ENCODE measurements at places on chromosomes 3 and 15.

- DNase-seq = peak; percentile 34
Measured at GRCh38 chr15:69265347-69265955, 33.3 kb upstream of the PAQR5 start.

DNA sequence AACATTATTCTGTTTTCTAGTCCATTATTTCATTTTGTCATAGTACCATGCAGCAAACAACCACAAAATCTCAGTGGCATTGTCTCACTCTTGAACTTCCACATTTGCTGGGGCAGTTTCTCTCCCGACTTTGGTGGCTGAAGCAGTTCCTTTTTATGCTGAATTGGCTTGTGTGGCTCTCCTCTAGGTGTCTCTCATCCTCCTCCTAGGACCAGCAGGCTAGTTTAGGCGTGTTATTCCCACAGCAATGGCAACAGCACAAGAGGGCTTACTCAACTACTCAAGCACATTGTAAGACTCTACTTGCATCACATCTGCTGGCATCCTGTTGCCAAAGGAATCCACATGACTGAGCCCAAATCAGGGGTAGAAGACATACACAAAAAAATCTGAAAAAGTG is 201.8 kb upstream of the KCNH8 start:
- DNase-seq = no peak

DNA sequence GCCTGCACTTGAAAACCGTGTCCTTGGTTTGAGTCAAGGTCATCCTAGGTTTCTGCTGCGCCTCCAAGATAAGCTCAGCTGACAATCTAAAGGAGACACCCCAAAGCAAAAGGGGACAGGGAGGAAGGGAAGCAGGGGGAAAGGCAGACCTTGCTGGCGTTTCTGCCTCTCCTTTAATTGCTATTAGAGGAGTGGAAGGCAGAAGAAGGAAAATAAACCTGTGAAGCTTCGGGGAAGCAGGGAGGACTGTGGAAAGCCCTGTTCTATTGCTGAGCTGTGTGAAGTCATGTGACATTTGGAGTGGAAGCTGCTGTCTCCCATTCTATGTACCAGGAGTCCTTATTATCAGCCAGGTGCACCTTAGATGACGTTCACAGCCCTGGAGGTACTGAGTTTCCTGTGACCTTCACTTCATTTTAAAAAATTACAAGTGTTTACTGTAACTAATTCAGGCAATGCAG is 21.5 kb upstream of the CHD2 start:
- DNase-seq = no peak

GRCh38 chr15:58839485-58839884 is 68.4 kb downstream of the MINDY2 start:
- DNase-seq = no peak

DNA sequence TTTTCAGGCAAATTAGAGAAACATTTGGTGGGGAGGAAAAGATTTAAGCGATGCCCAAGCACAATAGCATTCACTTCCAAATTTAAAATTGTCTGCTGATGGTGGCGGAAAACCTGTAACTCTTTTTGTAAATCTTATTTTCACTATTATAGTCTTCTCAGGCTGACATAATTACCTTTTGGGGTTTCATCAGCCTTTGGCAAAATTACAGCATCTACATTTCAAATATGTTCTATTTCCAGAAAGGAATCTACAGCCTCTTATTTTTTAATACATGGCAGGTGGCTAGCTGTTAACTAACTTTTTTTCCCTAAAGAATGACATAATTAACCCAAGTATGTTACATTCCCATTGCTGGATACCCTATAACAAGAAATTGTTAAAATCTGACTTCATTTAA is 391.5 kb upstream of the CCDC54 start:
- no peak for DNase-seq

DNA sequence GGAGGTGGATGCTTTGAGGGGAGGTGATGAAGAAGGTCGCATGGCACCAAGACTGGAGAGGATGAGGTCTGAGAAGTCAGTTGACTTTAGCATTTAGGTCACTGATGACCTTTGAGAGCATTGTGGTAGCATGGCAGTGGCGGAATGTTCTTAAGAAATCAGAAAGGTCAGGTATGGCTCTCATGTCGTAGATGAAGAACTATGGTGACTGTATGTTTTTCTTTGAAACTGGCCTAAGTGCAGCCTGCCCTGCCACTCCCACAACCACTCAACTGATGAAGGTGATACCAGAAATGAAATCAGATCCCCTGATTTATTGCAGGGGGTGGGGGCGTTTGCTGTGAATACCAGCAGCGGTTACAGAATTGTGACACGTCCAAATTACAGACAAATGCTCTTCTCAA is 102.6 kb downstream of the ITPR1 start:
- DNase-seq = no peak

- DNase-seq = no peak
Measured at GRCh38 chr3:33513262-33513863, 73.2 kb upstream of the UBP1 start.

DNA sequence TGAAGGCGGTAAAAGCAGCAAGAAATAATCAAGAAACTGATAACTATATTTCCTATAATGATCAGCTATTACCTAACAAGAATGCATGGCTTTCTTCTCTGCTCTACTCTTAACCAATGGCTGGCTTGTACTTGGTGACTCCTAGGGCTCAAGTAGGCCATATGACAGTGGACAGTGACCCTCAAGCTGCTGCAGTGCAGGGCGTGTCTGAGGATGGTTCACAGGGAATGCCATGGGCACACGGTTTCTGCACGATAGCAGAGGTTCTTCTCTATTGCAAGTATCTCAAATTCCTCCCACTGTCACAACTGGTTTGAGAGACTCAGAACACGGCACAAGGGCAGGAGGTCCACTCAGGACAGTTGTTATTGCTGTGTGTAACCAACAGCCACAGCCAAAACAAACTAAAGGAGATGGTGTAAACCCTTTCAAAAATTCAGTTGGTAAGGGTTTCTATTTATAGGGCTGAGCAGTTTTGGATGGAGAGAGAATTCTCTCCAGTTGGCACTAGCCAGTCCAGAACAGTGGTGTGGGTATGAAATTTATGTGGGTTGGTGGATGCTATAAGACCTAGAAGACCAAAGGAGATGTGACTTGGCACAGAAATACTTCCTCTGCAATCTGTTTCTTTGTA is 103.2 kb upstream of the ST8SIA2 start:
- DNase-seq = no peak

DNA sequence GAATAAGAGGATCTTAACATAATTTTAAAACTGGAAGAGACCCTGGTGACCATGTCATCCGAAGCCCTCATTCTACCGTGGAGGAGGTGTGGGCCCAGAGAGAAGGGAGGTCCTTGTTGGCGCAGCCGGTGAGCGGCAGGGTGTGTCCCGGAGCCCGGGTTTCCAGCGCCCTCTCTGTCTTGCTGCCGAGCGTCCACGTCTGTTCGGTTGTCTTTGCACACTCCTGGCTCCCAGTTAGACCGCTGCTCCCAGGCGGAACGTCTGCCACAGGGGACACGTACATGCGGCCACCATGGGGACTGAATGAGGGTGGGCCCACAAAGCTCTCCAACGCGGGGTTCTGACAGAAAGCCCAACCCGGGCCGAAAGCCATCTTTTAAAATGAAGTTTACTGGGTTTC is 6.6 kb upstream of the MUC4 start:
- no peak for DNase-seq

All from COR-L47 (cell line).